ENCODE measurements at places on chromosomes 4 and X.

GRCh38 chrX:94455782-94456181, 781.8 kb downstream of the FAM133A start:
- no peak for DNase-seq

- no peak for DNase-seq
These were observed 36.7 kb downstream of the DHRSX start for GRCh38 chrX:2463973-2464676.

- no peak for DNase-seq
These were observed 97.6 kb downstream of the RAB28 start for GRCh38 chr4:13386405-13387107.

DNA sequence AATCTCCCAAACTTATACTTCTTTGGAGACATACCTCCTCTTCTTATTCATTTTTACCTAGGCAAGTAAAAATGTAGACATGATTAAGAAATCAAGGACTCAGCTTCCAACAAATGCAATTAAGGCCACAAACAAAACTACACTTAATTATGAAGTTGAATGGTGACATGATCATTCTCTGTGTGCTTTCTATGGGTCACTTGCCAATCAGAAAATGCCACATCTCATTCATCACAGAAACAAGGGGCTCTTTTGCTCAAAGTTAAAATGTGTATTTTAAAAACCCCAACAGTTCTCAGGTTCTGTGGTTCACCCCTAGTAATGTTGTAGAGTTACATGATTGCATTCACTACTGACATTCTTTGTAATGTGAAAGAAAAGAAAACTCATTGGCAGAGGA, 273.5 kb downstream of the DCHS2 start:
- DNase-seq = no peak

DNA sequence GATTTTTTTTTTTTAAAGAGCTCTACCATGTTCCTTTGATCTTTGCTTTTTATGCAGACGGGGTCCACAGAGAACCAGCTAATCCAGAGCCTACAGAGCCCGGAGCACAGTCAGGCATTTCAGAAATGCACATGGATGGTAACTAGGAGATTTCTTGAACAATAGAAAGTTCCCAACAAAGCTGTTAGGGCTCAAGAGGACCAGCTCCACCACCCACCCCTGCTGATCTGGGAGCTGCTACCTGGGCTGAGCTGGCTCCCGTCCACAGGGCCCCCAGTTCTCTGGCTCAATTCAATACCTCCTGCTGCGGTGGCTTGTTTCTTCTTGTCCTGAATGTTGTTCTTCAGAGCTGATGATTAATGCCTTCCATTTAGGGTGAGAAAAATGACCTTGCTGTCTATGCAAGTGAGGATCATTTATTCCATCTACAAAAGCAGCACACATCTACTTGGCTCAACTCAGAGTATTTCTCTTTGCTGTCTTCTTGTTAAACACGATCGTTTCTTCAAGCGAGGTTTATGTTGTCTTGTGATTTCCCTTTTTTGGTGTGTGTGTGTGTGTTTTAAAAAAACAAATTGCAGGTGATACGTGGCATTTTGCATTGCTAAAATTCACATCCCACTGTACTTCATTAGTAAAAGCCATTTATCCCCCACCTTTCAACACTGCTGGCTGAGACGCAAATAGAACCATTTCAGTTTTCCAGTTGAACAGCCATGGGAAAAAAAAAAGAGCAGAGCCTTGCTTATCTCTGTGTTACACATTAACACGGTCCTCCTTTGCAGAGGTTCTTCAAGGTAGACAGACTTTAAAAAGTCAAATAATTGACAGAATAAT, 31.3 kb downstream of the IGFBP7 start:
- DNase-seq = no peak
